ENCODE measurements at places on chromosomes 4 and X. TPM values are rescaled to one million over a fixed set of nuclear protein-coding genes. Genes with fewer than 3 reads are reported as not detected.

DNA sequence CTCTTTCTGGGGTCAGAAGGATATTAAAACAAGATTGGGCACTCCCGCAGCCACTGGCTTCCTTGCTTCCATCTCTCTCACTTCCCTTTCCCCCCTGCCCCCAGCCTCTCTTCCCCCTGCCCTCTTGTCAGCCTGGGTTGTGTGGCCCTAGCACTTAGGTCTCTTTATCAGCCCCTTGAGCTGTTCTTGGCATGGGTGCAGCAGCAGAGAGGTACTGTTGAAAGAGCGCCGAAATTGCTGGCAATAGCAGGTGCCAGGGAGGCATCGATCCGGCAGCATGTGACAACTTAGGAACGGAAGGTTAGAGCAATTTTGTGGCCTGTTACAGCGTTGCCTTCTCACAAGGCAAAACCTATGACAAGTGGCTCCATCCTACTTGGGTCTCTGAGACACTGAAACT lies 333.1 kb upstream of the IGFBP7 start:
- H3K27ac ChIP-seq, result no peak overlapping the region
- H3K36me3 ChIP-seq, result no peaks in the 10 kb centered on the region
- H3K4me3 ChIP-seq, result no peak overlapping the region
- no peak for DNase-seq
- H3K27me3 ChIP-seq, result no peaks in the 10 kb centered on the region

GRCh38 chr4:87875191-87875590 lies 42.4 kb downstream of the MEPE start:
- DNase-seq, result no peak
- H3K36me3 ChIP-seq, result no peaks in the 10 kb centered on the region
- H3K4me1 ChIP-seq, result no peaks in the 10 kb centered on the region
- peaks cover 18% of the 10 kb centered on the region for H3K27me3 ChIP-seq
- H3K4me3 ChIP-seq, result no peak overlapping the region

DNA sequence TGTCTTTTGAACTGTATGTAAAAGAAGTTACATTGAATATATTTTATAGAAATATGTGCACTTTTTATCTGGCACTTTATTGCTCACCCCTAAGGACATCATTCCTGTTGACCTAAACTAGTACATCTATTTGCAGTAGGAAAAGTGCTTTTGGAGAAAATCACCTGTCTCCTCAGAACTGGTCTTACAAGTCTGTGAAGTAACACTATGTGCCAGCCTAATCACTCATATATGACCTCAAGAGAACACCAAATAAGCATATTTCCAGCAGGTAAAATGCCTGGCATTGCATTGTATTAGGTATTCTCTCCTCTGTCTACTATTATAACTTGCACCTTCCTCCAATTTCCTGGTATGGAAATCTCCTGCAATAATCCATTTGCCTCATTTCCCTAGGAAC lies 4.0 kb upstream of the GASK1B start:
- no peak overlapping the region for H3K27ac ChIP-seq
- peaks cover 15% of the 10 kb centered on the region for H3K27me3 ChIP-seq
- no peaks in the 10 kb centered on the region for H3K36me3 ChIP-seq
- DNase-seq, result no peak

GRCh38 chrX:1592470-1593142 lies 1.2 kb downstream of the AKAP17A start:
- peaks cover 26% of the 10 kb centered on the region for H3K4me1 ChIP-seq
- peaks cover 43% of the 10 kb centered on the region for H3K36me3 ChIP-seq
- peak overlapping the region; percentile 89 for H3K27ac ChIP-seq
- H3K27me3 ChIP-seq, result no peaks in the 10 kb centered on the region

DNA sequence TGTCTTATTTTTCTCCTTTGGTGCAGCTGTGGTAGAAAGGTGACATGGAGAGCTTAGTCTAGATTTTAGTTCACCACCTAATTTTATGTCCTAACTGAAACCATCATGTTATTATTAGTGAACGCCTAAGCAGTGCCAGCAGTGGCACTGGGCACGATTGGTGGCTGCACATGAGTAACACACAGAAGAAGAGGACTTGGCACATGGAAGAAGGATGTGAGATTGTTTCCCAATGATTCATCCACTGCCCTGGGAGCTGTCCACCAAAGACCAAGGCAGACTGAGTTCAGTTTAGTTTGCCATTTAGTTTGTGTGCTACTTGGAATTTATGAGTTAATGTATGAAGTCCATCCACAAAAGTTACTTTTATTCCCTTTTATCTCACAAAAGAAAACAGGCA lies 68.1 kb upstream of the NAP1L5 start:
- H3K36me3 ChIP-seq, result no peaks in the 10 kb centered on the region
- H3K27me3 ChIP-seq, result no peaks in the 10 kb centered on the region
- no peaks in the 10 kb centered on the region for H3K4me1 ChIP-seq

GRCh38 chr4:177964061-177964460 lies 521.8 kb upstream of the AGA start:
- no peak for DNase-seq
- no peaks in the 10 kb centered on the region for H3K4me1 ChIP-seq
- no peak overlapping the region for H3K4me3 ChIP-seq

DNA sequence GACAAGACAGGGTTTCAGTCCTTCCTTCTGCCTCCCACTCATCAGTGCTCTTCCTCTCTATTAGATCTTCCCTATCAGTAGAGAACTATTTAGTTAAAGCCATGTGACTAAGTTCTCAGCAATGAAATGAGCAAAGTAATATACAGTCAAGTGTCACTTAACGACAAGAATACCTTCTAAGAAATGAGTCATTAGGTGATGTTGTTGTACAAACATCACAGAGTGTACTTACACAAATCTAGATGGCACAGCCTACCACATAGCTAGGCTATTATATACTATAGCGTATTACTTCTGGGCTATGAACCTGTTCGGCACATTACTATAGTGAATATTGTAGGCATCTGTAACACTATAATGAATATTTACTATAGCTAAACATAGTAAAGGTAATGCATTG lies 71.3 kb downstream of the POU4F2 start:
- no peak overlapping the region for H3K27ac ChIP-seq
- H3K4me1 ChIP-seq, result no peaks in the 10 kb centered on the region
- no peak for DNase-seq
- H3K36me3 ChIP-seq, result no peaks in the 10 kb centered on the region
- H3K27me3 ChIP-seq, result no peaks in the 10 kb centered on the region

The SHISA3 gene
- total RNA-seq, result not detected

DNA sequence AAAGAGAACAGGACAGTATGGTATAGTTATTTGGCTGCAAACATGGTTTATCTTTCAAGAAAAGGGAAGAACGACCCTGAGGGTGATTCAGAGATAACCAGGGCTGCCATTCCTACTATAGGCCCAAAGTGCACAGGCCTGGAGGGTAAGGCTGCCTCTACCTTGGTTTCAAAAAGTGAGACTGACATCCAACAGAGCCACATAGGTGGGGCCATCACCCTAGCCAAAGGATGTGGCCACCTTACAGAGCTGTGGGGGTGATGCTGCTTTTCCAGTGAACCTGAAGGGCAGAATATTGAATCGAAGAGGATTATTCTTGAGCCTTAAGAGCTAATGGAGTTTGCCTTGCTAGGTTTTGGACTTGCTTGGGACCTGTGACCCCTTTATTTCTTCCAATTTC lies 15.7 kb downstream of the SH2D1A start:
- no peak overlapping the region for H3K4me3 ChIP-seq
- H3K27me3 ChIP-seq, result no peaks in the 10 kb centered on the region
- peaks cover 49% of the 10 kb centered on the region for H3K4me1 ChIP-seq
- H3K27ac ChIP-seq, result peak overlapping the region; percentile 85
- peaks cover 14% of the 10 kb centered on the region for H3K36me3 ChIP-seq

DNA sequence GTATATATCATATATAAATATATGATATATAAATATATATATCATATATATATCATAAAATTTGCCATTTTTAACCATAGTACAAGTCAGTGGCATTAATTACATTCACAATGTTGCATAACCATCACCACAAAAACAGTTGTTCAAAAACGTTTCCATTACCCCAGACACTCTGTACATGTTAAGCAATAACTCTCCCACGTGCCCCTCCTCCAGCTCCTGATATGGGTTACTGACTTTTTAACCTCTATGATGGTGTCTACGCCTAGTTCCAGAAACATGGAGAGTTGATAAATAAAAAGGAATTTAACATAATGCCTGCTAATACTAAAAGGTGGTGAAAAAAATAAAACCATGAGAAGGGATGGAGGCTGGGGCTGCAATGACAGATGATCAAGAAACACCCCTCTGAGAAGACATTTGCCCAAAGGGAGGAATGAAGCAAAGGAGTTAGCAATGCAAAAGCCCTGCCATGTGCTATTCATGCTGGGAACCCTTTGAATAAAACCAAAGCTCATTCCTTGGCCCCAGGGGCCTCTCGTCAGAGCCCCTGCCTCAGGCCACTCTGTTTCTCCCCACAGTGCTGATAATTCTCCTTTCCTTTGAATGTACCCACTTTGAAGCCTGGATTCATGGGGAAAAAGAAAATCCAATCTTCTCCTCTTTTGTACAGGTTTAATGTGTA lies 144.3 kb downstream of the NWD2 start:
- no peaks in the 10 kb centered on the region for H3K4me1 ChIP-seq
- H3K36me3 ChIP-seq, result no peaks in the 10 kb centered on the region
- no peak overlapping the region for H3K4me3 ChIP-seq
- no peak overlapping the region for H3K27ac ChIP-seq
- H3K27me3 ChIP-seq, result peaks cover 5% of the 10 kb centered on the region
- DNase-seq, result no peak

GRCh38 chr4:122755675-122756074 lies 23.2 kb downstream of the BBS12 start:
- H3K4me1 ChIP-seq, result peaks cover 5% of the 10 kb centered on the region
- DNase-seq, result no peak
- H3K4me3 ChIP-seq, result no peak overlapping the region
- no peaks in the 10 kb centered on the region for H3K36me3 ChIP-seq

- H3K36me3 ChIP-seq, result no peaks in the 10 kb centered on the region
- DNase-seq, result no peak
- H3K27ac ChIP-seq, result no peak overlapping the region
- H3K4me1 ChIP-seq, result peaks cover 21% of the 10 kb centered on the region
- H3K4me3 ChIP-seq, result no peak overlapping the region
Observed at GRCh38 chrX:153814591-153815315, 15.6 kb downstream of the PDZD4 start.

The GPR173 gene
- not detected for total RNA-seq

DNA sequence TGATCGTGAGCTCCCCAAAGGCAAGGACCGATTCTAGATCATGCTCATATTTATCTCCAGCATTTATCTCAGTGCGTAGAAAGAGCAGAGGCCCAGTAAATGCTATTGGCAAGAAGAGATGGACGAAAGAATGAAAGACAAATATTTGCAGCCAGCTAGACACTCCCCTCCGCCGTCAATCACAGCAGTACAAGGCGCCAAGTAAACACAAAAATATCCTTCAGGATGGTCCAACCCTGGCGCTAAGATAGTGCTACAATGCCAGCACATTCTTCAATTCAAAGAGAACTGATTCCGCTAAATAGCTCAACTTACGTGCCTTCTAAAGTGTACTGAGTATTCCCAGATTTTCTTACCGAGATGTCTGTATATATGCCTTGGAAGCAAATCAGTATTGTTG lies 114.5 kb downstream of the DDX53 start:
- no peaks in the 10 kb centered on the region for H3K4me1 ChIP-seq
- no peak for DNase-seq
- H3K27ac ChIP-seq, result no peak overlapping the region
- no peak overlapping the region for H3K4me3 ChIP-seq

DNA sequence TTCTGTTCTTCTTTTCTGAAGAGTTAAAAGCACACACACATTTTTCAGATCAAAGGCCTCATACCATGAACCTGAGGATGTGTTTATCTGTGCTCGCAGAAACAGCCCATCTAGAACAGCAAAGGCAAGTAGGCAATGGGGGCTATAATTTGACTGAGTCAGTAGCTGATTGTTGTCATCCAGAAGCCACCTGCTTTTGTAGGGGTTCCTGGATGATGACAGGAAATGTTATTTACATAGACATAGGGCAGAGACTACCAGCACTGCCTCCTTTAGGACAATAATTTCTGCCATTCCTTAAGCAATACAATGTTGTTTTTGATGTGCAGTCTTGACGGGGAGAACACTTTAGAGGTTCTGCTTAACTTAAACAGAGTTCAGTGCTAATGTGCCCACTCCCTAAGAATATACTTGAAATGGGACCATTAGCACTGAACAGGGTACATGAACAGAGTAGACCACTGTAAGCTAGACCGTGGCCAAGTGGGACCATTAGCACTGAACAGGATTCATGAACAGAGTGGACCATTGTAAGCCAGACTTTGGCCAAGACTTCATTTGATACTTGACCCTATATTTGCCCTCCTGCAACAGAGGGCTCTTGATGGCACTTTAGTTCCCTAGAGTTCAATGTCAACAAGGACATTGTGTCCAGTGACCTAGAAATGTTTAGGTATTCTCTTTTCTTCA lies 42.8 kb upstream of the CCSER1 start:
- H3K27ac ChIP-seq, result no peak overlapping the region
- no peak overlapping the region for H3K4me3 ChIP-seq
- H3K4me1 ChIP-seq, result no peaks in the 10 kb centered on the region
- no peak for DNase-seq
- H3K27me3 ChIP-seq, result peaks cover 6% of the 10 kb centered on the region
- no peaks in the 10 kb centered on the region for H3K36me3 ChIP-seq

- peaks cover 10% of the 10 kb centered on the region for H3K36me3 ChIP-seq
- DNase-seq, result no peak
- no peak overlapping the region for H3K27ac ChIP-seq
- H3K4me1 ChIP-seq, result peaks cover 35% of the 10 kb centered on the region
- no peak overlapping the region for H3K4me3 ChIP-seq
Observed at GRCh38 chrX:7073336-7073735, 74.2 kb upstream of the STS start.

DNA sequence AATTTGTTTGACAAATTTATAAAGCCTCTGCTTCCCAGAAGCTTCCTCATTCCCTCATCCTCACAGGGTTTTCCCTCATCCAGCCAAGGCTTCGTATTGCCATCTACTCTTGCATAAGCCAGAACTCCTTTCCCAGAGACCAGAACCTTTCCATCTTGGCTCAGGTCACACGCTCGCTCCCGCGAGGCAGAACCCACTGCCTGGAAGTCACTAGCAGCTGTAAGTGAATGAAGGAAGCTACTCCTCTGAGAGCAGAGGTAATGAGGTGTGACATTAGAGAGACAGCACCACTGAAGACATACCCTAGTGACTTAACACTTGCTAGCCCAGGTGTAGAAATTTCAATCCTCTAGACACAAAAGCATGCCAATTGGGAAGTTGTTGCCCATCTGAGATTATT lies 52.5 kb downstream of the LHFPL1 start:
- H3K4me1 ChIP-seq, result peaks cover 5% of the 10 kb centered on the region
- no peaks in the 10 kb centered on the region for H3K27me3 ChIP-seq
- no peak overlapping the region for H3K4me3 ChIP-seq
- H3K27ac ChIP-seq, result no peak overlapping the region
- H3K36me3 ChIP-seq, result no peaks in the 10 kb centered on the region

DNA sequence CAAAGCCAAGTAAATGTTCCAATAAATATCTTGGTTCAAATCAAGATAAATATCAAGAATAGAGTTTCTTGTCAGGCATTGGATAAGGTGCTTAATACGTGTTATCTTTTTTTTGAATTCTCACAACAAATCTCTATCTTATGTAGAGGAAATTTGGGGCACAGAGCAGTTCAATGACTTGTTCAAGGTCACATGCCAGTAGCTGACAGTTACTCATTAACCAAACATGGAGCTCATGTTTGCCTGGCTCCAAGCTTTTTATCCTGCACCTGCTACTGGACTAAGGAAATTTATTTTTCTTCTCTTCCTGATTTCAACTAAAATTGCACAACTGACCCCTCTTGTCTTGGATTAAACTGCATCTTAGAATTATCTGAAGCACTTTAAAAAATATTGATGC lies 76.3 kb downstream of the ATP10D start:
- no peak for DNase-seq
- H3K27me3 ChIP-seq, result no peaks in the 10 kb centered on the region
- H3K27ac ChIP-seq, result no peak overlapping the region

The VCX3B gene
- not detected for total RNA-seq

The REST gene
- 44.9 TPM for total RNA-seq

The JCHAIN gene
- total RNA-seq, result not detected

The TMEM184C gene
- 11.7 TPM for total RNA-seq

The TCEAL6 gene
- total RNA-seq, result not detected
